ENCODE measurements at places on chromosomes 1 and 21.
A peak's percentile ranks its signal among the peaks of the same experiment; 100 is the strongest.

DNA sequence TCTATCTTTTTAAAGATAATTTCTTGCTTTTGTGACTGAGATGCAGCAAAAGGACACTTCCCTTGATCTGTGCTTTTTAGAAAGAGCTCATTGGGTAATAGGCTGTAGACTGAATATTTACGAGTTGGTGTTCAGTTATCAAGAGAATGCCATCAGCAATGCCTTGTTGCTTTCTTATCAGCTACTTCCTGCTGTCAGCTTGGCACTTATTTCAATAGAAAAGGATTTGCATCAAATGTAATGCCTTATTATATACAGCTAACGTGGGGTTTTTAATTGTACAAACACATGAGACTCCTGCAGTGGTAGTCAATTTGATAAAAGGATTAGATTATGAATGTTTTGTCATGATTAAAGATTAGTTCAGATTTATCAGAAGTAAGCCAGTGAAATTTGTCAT, 122.2 kb downstream of the ADGRL2 start:
- no peak for DNase-seq

DNA sequence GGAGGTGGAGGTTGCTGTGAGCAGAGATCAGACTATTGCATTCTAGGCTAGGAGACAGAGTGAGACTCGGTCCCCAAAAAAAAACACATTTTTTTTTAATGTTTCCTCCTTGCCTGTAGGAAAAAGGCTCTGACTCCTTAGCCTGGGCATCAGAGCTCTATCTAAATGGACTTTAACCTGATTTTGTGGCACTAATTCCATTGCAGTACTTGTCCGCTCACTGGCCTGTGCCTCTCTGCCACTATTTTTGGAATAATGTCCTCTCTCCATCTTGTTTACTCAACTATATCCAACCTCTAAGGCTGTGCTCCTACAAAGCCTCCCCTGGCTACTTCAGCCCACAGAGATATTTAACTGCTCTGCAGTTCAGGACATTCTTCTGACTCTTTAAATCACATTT, 26.5 kb downstream of the METTL18 start:
- DNase-seq: no peak

DNA sequence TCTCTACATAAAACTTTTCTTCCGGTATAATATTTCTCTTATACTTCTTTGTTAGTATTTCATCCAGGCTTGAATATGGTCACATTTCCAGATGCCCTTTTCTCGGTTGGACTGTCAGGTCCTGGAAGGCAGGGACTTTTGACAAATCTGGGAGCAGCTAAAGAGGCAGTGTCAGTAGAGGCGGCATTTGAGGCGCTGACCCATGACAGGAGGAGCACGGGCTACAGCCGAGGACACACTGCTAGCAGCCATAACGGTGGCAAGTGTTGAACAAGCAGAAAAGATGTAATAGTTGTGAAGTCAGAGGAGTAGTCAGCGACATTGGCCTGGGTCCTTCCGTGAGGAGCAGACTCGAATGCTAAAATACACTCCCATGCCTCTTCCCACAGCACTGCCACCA, 14.5 kb upstream of the NRIP1 start:
- no peak for DNase-seq

DNA sequence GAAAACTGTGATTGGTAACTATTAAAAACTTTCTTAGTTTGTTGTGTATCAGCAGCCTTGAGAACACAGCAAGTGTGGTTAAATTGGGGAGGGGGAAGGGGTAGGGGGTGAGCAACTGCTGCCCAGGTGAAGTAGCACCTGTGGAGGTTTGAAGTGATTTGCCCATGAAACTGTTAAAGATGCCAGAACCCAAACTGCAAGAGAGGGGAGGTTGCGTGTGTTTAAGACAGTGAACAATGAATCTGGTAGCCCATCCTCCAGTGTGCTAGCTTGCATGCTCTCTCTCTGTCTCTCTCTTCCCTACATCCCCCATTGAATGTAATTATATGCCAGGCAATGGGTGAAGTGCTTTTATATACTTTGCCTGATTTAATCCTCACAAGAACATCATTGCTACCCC, 154.7 kb downstream of the RUNX1 start:
- no peak for DNase-seq

GRCh38 chr21:41926117-41926806, 27.6 kb downstream of the C2CD2 start:
- peak; percentile 66 for DNase-seq

DNA sequence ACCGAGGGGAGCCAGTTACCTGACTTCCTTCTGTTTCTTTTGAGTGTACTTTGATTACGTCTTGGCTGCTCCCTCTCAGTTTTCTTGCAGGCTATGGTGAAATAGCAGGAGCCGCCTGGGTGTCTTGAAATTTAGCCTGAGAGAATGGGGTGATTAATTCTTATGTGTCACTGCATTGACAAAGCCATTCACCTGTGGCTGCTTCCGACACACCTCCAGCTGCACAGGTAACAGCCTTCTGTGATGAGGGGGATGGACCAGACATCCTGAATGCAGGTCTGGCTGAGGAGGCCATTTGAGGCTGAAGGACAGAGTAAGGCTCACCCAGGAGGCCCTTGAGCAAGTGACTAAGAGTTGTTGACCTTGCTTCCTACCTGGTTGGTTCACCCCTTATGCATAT, 16.5 kb downstream of the CACNA1E start:
- no peak for DNase-seq
